ENCODE measurements at places on chromosomes 7 and 10.

GRCh38 chr7:107045195-107045960 lies 873 bp downstream of the PRKAR2B start:
- DNase-seq = no peak

DNA sequence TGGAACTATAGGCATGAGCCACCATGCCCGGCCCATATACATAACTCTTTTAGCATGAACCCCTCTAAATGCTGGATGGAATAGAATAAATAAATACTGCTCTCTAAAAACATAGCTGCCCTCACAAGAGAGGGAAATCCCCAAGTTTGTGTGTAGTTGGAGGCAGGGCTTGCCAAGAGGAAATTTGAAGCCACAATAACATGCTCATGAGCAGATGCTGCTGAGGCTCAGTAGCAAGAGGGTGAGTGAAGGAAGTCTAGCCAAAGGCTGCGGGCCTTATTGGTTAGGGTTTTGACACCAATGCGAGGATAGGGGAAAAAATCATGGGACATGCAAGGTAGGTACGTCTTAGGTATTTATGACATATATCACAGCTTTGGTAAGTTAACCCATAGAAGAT lies 17.3 kb downstream of the TPK1 start:
- DNase-seq = no peak

- no peak for DNase-seq
Observed at GRCh38 chr10:119095640-119096039, 8.3 kb upstream of the DENND10 start.

GRCh38 chr10:103618575-103619423 lies 125.3 kb downstream of the NEURL1 start:
- peak; percentile 69 for DNase-seq

- no peak for DNase-seq
Observed at GRCh38 chr7:67554986-67555385, 558.4 kb downstream of the TYW1 start.

- DNase-seq = peak; percentile 94
Observed at GRCh38 chr10:101066146-101066895, 4.5 kb downstream of the KAZALD1 start.

DNA sequence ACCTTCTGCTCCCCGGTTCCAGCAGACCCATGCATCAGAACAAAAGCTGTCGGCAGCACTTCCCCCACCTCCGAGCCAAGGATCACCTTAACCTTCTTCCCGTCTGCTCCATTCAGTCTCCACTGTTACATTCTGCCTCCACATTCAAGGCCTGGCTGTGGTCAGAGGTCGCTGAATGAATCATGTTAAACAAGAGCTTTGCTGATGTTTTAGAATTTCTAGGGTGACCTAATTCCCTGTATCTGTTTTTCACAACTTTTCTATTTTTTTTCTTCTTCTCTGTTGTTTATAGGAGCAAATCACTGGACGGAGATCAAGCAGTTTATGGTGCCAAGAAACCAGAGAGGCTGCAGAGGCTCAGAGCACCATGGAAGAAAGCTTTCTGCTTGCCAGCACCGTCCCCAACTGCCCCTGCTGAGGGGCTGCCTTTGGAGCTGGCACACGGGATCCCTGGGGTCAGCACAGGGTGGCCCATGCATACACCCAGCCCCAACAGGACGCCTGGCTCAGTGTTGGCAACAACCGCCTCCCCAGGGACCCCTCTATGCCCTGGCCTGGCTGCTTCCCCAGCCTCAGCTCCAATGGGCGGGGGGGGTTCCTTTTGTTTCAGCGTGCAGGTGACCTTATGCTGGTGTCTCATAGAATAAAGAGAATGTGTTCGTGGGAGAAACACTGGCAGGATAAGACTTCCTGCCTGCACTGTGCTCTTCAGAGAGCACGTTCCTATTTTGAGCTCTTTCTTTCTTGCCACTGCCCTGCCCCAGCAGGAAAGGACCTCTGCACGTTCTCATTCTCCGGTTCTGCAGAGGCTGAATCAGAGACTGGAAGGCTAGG lies 182.7 kb upstream of the LYZL2 start:
- DNase-seq = no peak

- no peak for DNase-seq
Observed at GRCh38 chr10:109944613-109945012, 21.3 kb upstream of the XPNPEP1 start.

GRCh38 chr7:43750016-43750887 lies 8.2 kb upstream of the BLVRA start:
- no peak for DNase-seq

DNA sequence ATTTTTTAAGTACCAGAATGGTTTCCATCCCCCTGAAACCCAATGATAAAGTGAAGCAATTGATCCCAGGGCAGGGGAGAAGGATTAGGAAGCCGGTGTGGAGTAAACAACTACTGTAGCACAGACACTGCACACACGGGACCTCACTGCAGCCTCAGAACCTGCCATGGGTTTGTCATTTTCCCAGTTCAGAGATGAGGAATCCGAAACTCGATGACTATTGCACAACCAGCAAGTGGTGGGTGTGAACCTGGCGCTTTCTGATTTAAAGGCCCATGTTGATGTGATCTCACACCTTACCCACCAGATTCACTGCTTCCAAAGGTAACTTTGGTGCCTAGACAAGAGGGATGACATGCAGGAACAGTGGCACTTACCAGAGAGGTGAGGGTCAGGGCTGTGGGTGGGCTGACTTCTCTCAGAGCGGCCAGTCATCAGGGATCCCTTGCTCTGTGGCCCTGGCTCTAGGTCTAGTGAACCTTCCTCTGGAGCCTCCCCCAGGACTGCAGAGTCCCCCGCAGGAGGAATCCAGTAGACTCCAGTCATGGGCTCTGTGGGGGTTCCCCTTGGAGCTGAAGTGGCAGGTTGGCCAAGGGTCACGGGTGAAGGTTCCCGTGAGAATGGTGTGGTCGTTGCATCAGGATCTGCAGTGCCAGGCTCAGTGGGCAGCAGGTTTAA lies 62.8 kb downstream of the PKD1L1 start:
- no peak for DNase-seq

DNA sequence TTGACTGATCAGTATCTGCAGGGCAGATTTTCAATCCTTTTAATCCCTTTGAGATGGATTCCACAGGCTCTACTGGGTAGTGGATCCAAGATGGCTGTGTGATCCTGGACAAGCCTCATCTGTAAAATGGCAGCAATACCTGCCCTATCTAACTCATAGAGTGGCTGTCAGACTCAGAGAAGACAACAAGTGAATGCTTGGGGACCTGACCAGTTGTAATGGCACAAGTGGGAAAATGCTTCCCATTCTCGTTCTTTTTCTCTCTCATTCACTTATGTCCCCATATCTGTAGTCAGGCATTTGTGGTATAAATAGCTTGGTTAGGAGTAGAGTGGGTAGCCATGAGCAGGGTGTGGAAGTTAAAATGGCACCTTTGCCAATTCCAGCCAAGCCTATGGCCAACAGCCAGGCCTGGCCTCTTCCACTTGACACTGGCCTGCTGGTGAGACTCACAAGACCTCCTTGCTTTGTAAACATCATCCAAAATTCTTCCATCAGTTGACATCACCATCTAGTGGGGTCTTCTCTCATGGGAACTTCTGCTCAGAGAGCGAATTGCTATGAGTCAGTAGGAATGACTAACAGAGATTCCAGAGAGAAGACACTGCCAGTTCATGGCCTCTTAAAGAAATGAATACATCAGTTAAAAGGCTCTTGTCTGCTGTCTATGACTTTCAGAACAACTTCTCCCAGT lies 150.1 kb downstream of the PLPP4 start:
- no peak for DNase-seq

GRCh38 chr7:117623606-117624005 lies 143.8 kb downstream of the CFTR start:
- no peak for DNase-seq

DNA sequence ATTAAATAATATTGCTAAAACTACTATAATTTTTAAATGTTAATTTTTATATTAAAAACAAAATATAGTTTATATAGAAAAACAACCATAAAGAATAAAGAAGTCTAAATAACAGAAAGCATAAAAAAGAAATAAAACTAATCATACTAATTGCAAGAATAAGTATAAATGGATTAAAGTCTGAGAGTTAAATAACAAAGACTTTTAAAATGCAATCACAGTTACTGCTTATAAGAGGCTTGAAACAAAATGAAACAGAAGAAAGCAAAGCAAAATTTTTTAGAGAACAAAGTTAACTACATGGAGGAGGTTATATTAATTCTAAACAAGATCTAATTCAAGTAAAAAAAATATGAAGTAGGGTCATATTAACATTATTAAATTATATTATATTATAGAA lies 41.1 kb downstream of the PRR15 start:
- DNase-seq = no peak

- no peak for DNase-seq
Observed at GRCh38 chr7:97174303-97174702, 56.8 kb downstream of the SDHAF3 start.

DNA sequence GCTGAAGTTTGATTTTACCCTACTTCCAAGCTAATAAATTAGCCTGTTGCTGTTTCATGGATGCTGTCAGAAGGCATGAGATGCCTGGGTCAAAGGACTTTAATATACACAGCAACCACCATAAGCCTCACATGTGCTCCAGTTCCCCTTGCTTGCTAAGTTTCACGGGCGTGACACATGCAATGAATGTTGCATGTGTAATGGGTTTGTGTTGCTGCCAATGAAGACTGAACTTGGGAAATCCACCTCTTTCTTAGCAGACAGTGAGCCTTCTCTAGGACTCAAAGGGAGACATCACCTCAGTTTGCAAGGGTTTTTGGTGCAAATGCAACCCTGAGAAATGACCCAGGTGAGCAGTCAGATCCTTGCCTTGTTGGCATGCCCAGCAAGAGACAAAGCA lies 505.5 kb upstream of the PODXL start:
- DNase-seq = no peak

DNA sequence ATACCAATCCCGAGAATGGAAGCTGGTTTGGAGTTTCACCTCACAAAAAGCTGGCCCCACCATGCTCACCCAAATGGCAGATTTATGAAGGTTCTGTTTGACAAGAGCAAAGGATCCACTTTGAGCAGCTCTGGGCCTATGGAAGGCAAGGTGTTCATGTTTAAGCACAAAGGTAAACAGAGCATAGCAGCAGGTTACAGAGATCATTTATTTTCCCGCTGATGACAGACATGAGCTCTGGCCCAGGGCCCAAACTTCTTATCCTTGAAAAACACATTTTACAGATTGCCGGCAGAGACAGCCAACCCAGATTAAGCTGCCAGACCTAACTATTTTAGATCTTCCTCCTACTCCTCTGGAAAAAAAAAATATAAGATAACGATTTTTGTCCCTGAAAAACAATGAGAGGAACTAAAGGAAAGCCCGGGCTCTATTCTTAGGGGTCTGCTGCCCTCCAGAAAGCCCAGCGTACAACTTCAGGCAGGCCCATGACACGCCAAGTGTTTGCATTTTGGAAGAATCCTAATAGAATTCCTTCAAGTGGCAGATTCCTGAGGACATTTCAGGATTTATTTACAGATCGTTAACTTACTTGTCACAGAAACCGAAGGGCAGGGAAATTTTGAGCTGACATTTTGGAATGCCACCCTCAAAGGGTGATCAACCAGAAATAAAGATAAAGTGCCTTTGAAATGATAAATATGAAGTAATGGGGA lies 40.0 kb downstream of the SYPL1 start:
- DNase-seq = no peak

- DNase-seq = no peak
Observed at GRCh38 chr7:79495544-79496272, 42.2 kb upstream of the MAGI2 start.
